ENCODE measurements at places on chromosomes 12 and 14. TPM values are rescaled to one million over a fixed set of nuclear protein-coding genes. Genes with fewer than 3 reads are reported as not detected.

GRCh38 chr14:97106166-97106565, 309.0 kb downstream of the VRK1 start:
- H3K36me3 ChIP-seq = no peaks in the 10 kb centered on the region
- no peaks in the 10 kb centered on the region for H3K27me3 ChIP-seq
- no peak for DNase-seq
- H3K4me3 ChIP-seq = no peak overlapping the region

DNA sequence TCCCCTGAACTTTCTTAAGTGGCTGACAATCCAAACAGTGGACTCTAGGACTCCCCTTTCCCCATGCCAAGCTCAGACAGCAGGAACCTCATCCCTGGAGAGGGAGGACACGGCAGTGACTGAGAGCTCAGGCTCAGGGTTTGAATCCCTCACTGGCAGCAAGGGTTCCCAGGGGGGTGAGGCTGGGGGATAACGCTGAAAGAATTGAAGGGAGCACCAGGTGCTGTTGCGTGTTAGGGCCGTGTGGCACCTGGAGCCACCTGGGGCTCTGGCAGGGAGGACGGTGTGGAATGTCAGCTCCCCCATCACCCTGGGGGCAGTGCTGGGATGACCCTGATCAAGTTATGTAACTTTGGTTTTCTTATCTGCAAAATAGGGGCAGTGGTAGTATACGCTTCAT, 40.1 kb downstream of the ANO2 start:
- no peaks in the 10 kb centered on the region for H3K36me3 ChIP-seq
- H3K4me1 ChIP-seq = no peaks in the 10 kb centered on the region
- no peak overlapping the region for H3K4me3 ChIP-seq

Gene KCNA5
- total RNA-seq = 2.2 TPM

Gene ZC3H10
- 5.1 TPM for total RNA-seq

- no peaks in the 10 kb centered on the region for H3K27me3 ChIP-seq
- peak overlapping the region; percentile 71 for H3K27ac ChIP-seq
- H3K4me3 ChIP-seq = no peak overlapping the region
- H3K36me3 ChIP-seq = no peaks in the 10 kb centered on the region
Measured at GRCh38 chr14:91854327-91854934, 12.9 kb downstream of the TC2N start.

- DNase-seq = peak; percentile 30
- peaks cover 81% of the 10 kb centered on the region for H3K4me1 ChIP-seq
- H3K27me3 ChIP-seq = no peaks in the 10 kb centered on the region
- no peaks in the 10 kb centered on the region for H3K36me3 ChIP-seq
- peak overlapping the region; percentile 52 for H3K4me3 ChIP-seq
Measured at GRCh38 chr12:65881348-65881961, 57.2 kb downstream of the HMGA2 start.

- H3K4me3 ChIP-seq = peak overlapping the region; percentile 32
- no peaks in the 10 kb centered on the region for H3K36me3 ChIP-seq
- no peak overlapping the region for H3K27ac ChIP-seq
- H3K4me1 ChIP-seq = peaks cover 7% of the 10 kb centered on the region
- no peak for DNase-seq
- H3K27me3 ChIP-seq = no peaks in the 10 kb centered on the region
Measured at GRCh38 chr12:49296836-49297694, 2.1 kb downstream of the PRPH start.

GRCh38 chr14:74569806-74570591, 42.0 kb downstream of the LTBP2 start:
- H3K27me3 ChIP-seq = no peaks in the 10 kb centered on the region
- no peak overlapping the region for H3K4me3 ChIP-seq
- H3K36me3 ChIP-seq = no peaks in the 10 kb centered on the region
- H3K27ac ChIP-seq = no peak overlapping the region
- H3K4me1 ChIP-seq = peaks cover 34% of the 10 kb centered on the region

DNA sequence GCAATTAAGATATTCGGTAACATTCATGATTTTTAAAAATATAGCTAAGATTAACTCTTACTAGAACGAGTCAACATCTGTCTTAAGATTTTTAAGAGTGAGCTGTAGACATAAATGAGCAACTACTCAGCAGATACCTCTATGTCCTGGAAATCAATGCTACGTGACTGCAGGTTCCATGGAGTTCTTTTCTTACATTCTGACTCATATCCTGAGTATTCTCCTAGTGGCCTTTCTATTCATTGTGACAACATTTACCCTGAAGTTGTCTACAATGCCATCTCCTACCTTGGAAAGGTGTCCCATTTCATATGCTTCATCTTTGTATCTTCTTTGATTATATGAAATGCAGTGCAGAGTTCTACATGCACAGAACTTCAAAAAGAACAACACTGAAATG, 59.9 kb downstream of the PKP2 start:
- DNase-seq = no peak
- no peaks in the 10 kb centered on the region for H3K27me3 ChIP-seq
- H3K36me3 ChIP-seq = no peaks in the 10 kb centered on the region
- H3K27ac ChIP-seq = no peak overlapping the region
- H3K4me3 ChIP-seq = no peak overlapping the region

Gene ZNF740
- 13.8 TPM for total RNA-seq

DNA sequence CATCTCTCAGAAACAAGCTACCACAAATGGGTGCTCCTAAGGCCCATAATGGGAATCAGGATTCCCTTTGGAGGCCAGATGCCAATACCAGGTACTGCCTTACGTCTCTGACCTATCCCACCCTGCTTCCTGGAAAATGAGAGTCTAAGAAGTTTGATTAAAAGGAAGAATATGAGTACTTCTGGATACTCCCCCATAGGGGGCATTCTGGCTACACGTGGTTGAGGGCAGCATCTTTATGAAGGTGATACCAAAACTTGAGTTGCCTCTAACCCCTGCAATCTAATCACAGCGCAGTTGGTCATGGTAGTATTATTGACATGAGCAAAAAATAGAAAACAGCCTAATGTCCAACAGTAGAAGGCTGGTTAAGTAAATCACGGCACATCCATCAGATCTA, 184.2 kb upstream of the LHX5 start:
- H3K27ac ChIP-seq = no peak overlapping the region
- H3K4me3 ChIP-seq = no peak overlapping the region
- no peaks in the 10 kb centered on the region for H3K36me3 ChIP-seq
